Midbrain (tissue), 1 donor: ENCODE measurements at places on chromosomes 11 and 22.
A peak's percentile ranks its signal among the peaks of the same experiment; 100 is the strongest.

DNA sequence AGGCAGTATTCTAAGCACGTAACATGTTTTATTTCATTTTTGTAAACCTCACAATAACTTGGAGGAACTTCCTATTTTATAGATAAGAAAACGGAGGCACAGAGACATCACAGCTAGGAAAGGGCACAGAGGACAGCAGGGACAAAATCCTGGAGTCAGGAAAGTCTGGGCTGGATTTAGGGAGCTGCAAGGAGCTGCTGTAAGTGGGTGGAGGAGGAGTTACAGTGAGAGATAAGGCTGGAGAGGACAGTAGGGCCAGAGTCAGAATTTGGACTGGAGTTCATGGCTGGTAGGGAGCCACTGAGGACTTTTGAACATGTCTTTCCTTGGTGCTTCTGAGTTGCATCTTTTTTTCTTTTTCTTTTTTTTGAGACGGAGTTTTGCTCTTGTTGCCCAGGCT, 32.2 kb upstream of the PTPRJ start:
- DNase-seq, result no peak

GRCh38 chr11:130175898-130176297, 16.3 kb downstream of the ST14 start:
- no peak for DNase-seq

DNA sequence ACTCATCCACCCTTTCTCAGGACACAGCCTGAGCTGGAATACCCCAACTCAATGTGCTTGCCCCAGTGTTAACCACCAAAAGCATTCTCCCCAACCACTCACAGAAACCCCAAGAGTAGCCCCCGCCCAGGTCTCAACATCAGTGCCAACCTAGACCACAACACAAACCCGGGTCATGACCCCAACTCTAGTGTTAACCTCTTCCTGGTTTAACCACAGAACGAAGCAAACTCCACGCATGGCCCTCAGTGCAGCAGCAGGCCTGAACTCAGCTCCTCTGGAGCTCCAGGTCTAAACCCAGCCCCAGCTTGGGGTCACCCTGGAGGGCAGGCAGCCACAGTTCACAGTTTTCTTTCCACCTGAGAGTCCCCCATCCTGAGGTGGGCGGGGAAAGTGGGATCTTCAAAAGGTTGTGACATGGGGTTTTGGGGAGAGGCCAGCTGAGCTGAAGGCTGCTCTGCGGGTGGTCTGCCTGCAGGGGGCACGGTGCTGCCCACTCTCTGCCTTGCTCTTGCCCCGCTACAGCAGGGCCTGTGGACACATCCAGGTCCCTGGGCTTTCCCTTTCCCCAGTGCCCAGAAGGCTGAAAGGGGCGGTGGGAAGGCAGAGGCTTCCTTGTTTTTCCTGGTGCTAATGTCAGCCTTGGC, 37.9 kb downstream of the NECTIN1 start:
- DNase-seq, result no peak

DNA sequence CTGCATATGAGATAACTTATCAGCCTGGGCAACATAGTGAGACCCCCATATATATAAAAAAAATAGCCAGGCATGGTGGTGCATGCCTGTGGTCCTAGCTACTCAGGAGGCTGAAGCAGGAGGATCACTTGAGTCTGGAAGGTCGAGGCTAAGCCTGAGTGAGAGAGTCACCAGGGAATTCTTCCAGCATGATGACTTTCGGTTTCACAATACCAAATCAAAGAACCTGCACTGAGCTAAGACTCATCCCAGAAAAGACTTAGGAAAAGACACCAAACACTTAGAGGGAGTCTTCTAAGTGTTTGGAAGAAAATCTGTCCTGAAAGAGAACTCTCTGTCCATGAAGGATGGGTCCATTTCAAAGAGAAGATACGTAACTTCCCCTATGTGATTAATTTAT, 12.7 kb downstream of the STK33 start:
- DNase-seq, result no peak

GRCh38 chr22:39144101-39144767, 8.2 kb downstream of the CBX7 start:
- peak; percentile 10 for DNase-seq

- no peak for DNase-seq
Observed at GRCh38 chr11:46491661-46492330, 100.2 kb upstream of the CHRM4 start.

DNA sequence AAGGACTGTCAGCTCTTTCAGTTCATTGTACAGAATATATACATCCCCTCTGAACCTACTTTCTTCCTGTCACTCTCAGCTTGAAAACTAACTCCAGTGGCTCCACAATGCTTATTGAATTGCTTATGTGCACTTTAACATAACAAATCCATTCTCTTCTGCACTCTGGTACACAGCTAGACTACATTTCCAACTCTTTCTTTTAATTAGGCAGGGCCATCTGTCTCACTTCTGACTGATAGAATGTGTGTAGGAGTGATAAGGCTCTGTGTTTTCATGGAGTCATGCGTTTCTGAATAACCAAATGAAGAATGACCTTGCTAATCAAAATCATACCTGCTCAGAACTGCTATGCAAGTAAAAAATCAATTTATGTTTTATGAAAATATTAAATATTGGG, 278.5 kb upstream of the CCDC179 start:
- DNase-seq, result no peak

DNA sequence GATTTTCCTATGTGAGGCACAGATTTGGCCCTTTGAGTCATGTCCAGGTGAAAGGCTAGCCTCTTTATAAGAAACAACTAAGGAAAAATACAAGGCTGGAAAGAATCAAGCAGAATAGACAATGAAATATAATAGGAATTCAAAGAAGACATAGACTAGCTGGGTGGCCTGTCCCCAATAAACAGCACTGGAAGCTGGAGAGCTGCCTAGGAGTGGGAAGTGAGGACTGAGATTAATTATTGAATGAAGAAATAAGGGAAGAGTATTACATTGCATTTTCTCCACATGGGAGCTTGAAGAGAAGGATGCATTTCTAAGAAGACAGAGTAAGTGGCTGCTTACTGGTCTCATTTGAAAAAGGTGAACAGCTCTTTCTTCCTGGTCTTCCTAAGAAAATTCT, 100.0 kb downstream of the CCDC34 start:
- no peak for DNase-seq

- DNase-seq, result peak; percentile 81
Observed at GRCh38 chr11:31106968-31107576, 262.5 kb downstream of the DCDC1 start.

DNA sequence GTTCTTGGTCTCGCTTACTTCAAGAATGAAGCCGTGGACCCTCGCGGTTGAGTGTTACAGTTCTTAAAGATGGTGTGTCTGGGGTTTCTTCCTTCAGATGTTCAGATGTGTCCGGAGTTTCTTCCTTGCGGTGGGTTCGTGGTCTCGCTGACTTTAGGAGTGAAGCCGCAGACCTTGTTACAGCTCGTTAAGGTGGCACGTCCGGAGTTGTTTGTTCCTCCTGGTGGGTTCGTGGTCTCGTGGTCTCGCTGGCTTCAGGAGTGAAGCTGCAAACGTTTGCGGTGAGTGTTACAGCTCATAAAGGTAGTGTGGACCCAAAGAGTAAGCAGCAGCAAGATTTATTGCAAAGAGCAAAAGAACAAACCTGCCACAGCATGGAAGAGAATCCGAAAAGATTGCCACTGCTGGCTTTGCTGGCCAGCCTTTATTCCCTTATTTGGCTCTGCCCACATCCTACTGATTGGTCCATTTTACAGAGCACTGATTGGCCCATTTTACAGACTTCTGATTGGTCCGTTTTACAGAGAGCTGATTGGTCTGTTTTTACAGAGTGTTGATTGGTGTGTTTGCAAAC, 27.1 kb upstream of the NXPE2 start:
- DNase-seq, result no peak

- DNase-seq, result no peak
Observed at GRCh38 chr11:77172666-77172982, 44.6 kb downstream of the MYO7A start.

GRCh38 chr11:18270102-18270501, 4.0 kb downstream of the SAA1 start:
- DNase-seq, result no peak

- DNase-seq, result no peak
Observed at GRCh38 chr11:37402663-37403062, 804.6 kb upstream of the RAG2 start.

- no peak for DNase-seq
Observed at GRCh38 chr11:129234978-129235377, 42.9 kb upstream of the ARHGAP32 start.

GRCh38 chr11:44094260-44094868, 1.1 kb upstream of the EXT2 start:
- peak; percentile 87 for DNase-seq
